ENCODE measurements at places on chromosomes 2 and 18.

GRCh38 chr2:207682557-207682956 lies 28.9 kb upstream of the CCNYL1 start:
- no peak for DNase-seq

GRCh38 chr2:207727261-207727660 lies 15.8 kb downstream of the CCNYL1 start:
- no peak for DNase-seq

- DNase-seq: no peak
Measured at GRCh38 chr18:2150566-2150965, 420.7 kb downstream of the METTL4 start.

DNA sequence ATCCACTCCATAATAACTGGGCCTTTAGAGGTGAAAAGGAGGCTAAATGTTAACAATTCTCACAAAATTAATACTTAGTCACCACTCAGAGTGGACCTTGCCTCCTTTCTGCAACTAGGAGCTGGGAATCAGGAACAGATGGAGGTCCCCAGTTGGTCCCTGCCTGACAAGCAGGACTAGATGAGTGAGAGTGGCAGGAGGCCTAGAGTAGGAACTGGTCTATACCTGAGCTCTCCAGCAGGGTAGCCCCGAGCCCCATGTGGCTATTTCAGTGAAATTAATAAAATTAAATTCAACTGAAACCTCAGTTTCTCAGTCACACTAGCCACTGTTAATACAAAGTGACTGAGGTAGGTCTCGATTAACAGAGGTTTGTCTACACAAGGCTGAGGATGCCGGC lies 150.5 kb downstream of the MYO5B start:
- no peak for DNase-seq

DNA sequence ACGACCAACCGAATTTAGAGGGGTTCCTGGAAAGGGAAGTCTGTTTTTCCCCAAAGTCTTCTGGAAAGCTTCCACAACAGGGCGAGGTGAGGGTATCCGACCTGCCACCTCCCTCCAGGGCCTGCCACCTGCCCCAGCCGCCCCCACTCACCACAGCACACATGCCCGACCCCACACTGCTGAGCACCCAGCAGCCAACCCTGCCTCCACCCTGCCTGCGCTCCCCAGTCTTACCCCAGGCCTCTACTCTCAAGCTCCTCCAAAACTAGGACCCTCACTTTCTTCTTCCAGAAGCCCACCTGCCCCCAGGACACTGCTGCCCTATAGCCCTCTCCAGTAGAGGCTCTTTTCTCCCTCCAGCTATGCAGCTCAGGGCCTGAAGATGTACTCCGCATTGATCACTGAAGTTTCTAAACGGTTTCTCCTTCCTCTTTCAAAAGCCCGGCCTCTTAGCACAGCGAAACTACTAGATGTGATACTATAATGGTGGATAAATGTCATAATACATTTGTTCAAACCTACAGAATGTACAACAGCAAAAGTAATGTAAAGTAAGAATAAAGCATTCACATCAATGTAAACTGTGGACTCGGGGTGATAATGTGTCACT lies 128.8 kb upstream of the SLC1A4 start:
- DNase-seq: no peak

DNA sequence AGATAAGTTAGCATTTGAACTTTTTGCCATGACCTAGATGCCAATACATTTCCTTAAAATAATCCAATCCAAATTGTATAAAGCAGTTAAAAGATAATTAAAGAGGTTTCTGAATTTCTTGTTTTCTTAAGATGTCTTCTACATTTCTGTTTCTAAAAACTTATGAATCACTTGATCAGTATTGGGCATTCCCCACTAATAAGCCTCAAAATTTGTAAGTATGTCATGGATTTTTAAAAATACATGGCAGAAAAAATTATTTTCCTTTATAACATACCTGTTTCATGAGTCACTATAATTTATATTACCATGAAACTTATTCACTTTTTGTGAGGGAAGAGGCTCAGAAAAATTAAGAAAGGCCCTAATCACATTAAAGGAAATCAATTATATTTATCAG lies 90.3 kb upstream of the TFPI start:
- no peak for DNase-seq

- no peak for DNase-seq
Measured at GRCh38 chr2:221097568-221097915, 474.6 kb downstream of the EPHA4 start.

GRCh38 chr2:144513388-144514101 lies 6.4 kb downstream of the ZEB2 start:
- DNase-seq: no peak

- DNase-seq: no peak
Measured at GRCh38 chr2:233262562-233262961, 11.1 kb downstream of the ATG16L1 start.

GRCh38 chr18:8287196-8287885 lies 321.9 kb upstream of the RAB12 start:
- DNase-seq: no peak

DNA sequence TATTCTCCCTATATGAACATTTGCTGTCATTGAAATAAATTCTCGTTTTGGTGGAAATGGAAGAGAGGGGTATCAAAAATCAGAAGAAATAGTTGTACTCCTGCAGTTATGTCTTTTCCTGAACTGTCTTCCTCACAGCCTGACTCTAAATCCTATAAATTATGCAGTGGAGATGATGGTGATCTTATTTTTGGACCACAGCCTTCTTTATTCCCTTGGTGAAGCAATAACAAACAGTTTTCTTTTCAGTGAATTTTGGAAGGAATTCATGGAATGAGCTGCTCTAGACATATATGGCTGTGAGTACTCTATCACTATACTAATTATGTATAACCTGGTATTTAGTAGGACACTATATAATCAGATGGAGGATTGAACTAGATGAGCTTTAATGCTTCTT lies 1.7 kb upstream of the SLC25A12 start:
- DNase-seq: no peak

GRCh38 chr2:224069172-224069571 lies 30.1 kb upstream of the SERPINE2 start:
- no peak for DNase-seq

- no peak for DNase-seq
Measured at GRCh38 chr2:96495982-96496629, 9.1 kb downstream of the NEURL3 start.

DNA sequence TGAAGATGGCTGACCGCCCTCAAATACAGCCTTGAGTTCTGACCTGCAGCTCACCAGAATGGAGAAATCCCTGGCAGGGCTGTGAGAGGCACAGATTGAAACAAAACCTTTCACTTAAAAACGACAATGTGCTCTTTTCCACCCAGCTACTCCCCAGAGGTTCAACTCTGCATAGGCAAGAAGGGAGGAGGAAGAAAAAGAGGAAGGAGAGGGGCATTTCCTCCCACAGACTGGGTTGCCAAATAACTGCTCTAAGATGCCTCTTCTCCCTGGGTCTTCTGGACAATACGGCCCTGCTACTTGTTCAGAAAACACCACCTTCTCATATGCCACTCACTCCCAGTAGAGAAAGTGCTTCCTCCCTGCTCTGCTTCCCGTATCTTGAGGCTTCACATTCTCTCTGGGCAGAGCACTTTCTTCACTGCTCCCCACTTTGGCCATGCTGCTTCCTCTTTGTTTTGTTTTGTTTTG lies 136.4 kb upstream of the SLC1A4 start:
- no peak for DNase-seq

DNA sequence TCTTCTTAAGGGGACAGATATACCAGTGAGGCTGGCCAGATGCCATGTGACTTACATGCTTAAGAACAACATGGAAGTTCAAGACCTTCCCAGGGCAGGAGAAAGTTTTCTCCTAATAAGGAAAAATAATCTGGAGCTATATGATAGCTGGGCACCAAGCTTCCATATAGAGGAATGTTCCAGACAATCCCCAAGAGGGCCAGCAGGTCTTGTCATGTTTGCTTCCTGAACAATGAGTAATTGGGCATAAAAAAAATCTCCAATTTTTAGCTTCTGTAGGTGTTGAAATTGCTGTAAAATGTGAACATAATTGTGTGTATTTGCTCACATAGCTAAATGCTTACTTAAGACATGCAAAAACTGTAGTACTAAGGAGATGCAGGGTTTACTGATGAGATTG lies 809.5 kb upstream of the PIK3C3 start:
- no peak for DNase-seq

GRCh38 chr2:224861266-224861665 lies 145.1 kb upstream of the CCDC195 start:
- DNase-seq: no peak

DNA sequence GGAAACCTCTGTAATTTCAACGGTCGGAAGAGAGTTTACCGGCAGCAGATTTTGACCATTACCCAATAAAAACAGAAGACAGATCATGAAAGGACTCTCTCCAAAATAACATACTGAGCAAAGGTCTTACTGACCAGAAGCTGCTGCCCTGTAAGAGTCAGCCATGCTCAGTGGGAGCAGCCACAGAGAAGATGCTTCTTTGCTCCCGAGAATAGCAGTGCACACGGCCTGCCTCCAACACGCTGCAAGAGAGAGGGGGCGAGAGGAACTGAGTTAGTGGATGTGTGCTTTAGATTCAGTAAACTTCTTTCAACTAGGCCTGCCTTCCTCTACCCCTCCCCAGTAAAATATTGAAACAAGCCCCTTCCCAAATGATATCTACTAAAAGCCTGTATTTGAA lies 103.7 kb downstream of the NCK2 start:
- DNase-seq: no peak

- no peak for DNase-seq
Measured at GRCh38 chr2:135732561-135732960, 9.1 kb upstream of the UBXN4 start.

DNA sequence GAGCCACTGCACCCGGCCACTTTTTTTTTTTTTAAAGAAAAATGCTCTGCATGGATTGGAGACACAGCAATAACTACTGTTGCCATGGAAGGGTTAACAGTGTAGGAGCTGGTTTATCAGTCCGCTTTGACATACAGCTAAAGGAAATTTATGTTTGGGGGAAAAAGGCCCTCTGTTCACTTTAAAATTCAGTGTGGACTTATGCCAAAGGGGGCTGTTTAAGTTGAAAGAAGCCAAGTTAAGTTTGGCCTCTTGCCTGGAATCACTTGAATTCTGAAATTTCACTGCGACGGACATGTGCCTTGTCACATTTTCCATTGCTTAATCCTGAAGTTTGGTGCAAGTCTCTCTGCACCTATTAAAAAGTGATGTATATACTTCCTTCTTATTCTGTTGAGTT lies 3.1 kb downstream of the KCNE4 start:
- no peak for DNase-seq

- no peak for DNase-seq
Measured at GRCh38 chr2:105368759-105369408, 30.0 kb downstream of the FHL2 start.

DNA sequence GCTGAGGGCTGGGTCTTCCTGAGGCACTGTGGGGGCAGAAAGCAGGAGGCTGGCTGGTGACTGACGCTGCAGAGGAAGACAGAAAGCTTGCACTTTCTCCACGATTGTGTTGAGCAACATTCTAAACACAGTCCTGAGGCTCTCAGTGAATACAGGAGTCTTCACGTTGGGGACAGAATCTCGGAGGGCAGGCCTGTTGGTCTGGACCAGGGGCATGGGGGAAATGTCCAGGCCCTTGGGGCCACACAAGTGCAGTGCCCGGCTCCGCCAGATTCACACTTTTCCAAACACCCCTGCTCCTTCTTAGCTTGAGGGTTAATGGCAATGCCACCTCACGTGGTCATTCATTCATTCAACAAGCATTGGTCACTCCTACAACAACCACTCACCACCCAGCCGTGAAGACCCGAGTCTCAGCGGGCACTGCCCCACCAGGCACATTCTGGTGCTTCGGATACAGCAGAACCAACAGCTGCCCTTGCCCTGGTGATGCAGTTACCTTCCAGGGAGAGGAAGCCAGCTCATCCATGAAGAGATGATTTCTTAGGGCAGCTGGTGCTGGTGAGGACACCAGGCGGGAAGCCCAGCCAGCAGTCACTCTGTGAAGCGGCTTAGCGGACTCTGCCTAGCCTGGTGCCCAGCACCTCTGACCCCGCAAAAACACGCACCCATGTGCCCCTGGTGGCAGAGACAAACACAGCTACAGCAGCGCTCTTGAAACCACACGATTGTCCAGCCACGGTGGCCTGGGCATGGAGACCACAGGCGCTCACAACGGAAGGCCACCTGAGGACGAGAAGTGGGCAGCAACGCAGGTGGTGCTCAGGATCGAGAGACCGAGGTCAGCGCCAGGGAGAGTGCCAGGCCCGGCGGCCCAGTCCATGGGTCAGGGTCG lies 10.9 kb upstream of the GPC1 start:
- no peak for DNase-seq

- no peak for DNase-seq
Measured at GRCh38 chr2:1041012-1041805, 90.6 kb downstream of the SNTG2 start.

Measured in PC-9 (cell line).